ENCODE measurements at places on chromosomes 4 and X.
A peak's percentile ranks its signal among the peaks of the same experiment; 100 is the strongest.

GRCh38 chrX:19643203-19643602, 127.9 kb upstream of the MAP3K15 start:
- DNase-seq: no peak

- no peak for DNase-seq
These were observed 314.3 kb upstream of the CLNK start for GRCh38 chr4:10998846-10999245.

DNA sequence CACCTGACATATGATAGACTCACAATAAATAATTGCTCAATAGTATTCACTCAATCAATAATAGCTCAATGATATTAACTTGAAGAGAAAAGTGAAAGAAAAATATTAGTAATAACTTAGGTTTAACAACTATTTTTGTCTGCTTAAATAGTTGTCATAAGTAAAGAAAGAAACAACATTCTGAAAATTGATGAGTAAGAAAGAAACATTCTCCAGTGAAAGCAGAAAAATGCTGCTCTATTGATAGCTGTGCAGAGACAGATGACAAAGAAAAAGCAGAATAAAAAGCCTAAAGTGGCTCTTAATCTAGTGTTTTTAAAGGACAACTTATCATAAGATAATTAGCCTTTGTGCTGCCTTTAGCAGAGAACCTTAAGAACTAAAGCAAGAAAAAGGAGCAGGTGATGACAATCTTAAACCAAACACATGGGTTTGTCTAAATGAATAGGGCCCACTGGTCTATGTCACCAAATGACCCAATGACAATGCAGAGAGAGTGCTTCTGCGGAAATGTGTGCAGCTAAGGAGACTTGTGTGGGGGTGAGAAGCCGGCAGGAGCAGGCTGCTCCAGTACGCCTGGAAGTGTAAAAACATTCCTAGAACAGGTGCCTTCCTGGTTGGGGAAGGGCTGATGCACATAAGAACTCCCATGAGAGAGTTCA, 13.2 kb downstream of the HS3ST1 start:
- no peak for DNase-seq

GRCh38 chr4:600850-601515, 24.4 kb upstream of the PDE6B start:
- DNase-seq: no peak

- DNase-seq: no peak
These were observed 70.7 kb upstream of the RPS6KA6 start for GRCh38 chrX:84258708-84259107.

DNA sequence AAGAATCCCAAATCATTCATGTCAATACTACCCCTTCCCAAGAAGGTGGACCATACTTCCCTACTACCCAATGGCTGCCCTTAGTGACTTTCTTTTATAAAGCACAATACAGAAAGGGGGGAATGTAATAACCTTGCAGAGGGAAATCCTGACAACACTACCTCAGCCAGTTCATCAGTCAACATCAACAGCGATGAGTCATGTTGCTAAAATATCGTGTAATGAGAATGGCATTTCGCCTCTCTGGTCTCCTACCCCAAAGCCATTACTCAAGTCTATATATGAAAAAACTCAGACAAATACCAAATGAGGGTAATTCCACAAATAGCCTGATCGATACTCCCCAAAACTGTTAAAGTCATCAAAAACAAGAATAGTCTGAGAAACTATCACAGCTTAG, 3.3 kb upstream of the MAGEA8 start:
- no peak for DNase-seq

DNA sequence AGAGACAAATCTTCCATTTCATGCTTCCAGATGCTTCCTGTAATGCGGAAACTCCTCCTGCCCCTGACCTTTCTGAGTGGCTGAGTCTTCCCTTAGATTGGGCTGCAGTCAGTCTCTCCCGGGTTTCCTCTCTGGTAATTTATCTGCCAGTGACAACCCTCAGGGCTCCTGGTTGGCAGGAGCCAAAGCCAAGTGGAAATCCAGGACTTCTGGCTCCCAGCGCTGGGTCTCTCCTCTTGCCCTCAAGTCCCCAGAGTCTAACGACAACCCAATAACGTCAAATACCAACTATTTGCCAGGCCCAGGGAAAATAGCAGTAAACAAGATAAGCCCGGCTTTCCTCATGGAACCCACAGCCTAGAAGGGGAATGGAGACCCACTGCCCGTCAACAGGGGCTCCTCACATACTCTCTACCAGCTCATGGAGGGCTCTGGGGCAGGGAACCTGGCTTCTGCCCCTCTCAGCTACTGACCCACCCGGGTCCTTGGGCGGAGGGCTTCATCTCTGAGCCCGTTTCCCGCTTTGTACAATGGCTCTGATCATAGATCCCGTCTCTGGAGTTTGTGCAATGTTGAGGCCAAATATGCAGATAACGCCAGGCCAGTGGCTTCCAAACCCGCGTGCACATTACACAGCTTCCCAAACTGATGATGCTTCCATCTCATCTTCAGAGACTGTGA, 1.1 kb upstream of the TBC1D14 start:
- no peak for DNase-seq

- no peak for DNase-seq
These were observed 45.5 kb upstream of the RBPJ start for GRCh38 chr4:26275281-26275680.

- DNase-seq: peak; percentile 47
These were observed 145.4 kb downstream of the STIM2 start for GRCh38 chr4:27005905-27006590.

GRCh38 chr4:53659112-53659511, 67.8 kb upstream of the LNX1 start:
- peak; percentile 29 for DNase-seq

- no peak for DNase-seq
These were observed 71.3 kb downstream of the LRBA start for GRCh38 chr4:150943818-150944217.

- no peak for DNase-seq
These were observed 12.7 kb upstream of the SPCS3 start for GRCh38 chr4:176306837-176307665.

- no peak for DNase-seq
These were observed 108.8 kb downstream of the ZNF827 start for GRCh38 chr4:145829629-145830395.

DNA sequence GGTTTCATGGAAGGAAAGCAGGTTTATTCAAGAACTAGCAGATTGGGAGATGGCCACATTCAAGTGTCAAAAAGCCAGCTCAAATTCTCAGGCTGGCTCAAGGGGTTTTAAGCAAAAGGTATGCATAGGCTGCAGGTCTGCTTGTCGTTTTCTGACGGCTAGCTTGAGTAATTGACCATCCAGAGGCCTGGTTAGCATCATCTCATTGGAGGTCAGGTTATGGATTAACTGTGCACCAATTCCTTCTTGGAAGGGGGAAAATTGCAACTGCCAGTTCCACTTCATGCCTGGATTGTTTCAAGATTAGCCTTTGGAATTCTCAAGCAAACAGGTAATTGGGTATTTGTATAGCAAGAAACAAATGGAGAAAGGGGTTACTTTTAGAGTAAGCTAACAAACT, 62.1 kb downstream of the FUNDC1 start:
- no peak for DNase-seq

DNA sequence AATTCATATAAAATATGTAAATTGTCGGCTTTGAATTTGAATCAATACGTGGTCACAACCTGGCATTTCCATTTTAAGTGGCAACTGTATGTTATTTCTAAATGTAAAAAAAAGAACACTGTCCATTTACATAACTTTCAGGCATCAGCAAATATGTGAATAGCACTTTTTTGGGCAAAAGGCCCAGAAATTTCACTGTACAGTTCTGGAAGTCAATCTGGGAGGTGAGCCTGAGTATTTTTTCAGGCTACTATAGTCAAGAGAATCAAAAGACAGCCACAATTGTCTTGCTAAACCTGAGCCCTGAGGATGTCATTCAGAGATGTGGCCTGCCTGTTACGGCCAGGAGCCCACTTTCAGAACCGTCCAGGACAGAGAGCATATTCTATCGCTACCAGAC, 543.9 kb upstream of the MAGEB2 start:
- DNase-seq: peak; percentile 19

DNA sequence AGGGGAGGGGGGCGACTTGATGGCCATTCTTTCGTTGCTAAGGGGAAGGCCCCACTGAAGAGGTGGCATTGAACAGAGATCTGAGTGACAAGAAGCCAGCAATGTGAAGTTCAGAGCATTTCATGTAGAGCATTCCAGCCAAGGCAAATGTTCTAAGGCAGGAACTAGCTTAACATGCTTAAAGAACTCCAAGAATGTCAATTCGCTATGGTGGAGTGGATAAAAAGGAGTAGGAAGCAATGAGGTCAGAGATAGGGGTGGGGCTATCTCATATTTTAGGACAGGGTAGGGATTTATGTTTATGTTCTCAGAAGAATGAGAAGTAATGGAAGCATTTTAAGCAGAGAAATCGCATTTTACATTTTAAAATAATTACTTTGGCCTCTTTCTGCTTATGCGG, 130.9 kb downstream of the TTC29 start:
- no peak for DNase-seq

DNA sequence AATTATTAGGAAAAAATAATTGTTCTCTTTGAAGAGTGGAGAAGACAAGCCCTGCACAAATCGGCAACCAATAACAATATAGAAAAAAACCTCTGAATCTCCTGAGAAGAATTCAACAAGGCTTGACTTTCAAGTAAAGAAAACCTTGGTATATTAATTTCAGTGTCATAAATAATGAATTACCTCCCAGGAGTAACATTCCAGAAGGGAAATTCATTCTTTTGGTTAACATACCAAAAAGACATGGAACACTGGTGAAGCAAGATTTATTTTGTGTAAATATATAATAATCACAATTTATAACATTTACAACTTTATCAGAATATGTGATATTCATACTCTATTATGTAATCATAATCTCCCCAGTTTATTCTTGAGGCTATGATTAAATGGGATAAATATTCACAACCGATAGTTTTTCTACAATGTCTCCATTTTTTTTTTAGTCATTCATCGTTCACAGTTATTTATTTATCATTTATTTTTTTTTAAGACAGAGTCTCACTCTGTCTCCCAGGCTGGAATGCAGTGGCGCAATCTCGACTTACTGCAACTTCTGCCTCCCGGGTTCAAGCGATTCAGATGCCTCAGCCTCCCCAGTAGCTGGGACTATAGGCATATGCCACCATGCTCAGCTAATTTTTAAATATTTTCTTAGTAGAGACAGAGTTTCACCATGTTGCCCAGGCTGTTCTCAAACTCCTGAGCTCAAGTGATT, 53.0 kb upstream of the RPS6KA6 start:
- DNase-seq: no peak

- no peak for DNase-seq
These were observed 62.3 kb upstream of the SHOX start for GRCh38 chrX:568311-568710.

DNA sequence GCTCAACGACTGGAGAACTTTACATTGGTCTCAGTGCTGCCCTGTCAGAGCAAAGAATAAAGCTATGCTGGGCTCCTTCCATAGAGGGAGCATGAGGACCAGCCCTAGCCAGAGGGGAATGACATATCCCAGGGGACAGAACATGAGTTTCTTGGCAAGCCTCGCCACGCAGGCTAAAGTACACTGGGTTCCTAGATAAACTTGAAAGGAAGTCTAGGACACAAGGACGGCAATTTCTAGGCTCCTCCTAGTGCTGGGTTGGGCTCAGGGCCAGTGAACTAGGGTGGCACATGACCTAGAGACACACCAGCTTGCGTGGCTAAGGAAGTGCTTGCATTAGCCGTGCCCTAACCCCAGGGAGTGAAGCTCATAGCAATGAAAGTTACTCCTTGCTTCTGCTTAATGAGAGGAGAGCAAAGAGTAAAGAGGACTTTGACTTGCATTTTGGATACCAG, 141.0 kb downstream of the MAB21L2 start:
- peak; percentile 94 for DNase-seq

GRCh38 chr4:82044141-82044993, 329.4 kb downstream of the HNRNPD start:
- peak; percentile 36 for DNase-seq

DNA sequence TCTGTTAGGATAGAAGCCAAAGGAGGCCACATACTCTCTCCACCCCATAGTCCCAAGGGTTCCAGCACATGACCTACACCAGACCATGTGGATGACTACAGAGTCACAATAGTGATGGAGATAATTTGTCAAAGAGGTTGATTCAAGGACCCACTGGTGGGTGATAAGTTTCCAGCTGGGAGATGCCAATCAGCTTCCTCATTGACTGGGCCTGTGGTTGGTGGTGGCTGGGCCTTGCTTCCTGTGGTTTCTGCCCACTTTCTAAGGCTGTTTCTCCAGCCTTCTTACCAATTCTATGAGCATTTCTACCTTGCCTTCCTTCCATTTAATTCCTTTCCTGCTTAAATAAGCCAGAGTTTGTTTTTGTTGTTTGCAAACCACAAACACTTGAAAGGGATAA, 95.5 kb upstream of the CPEB2 start:
- DNase-seq: no peak

DNA sequence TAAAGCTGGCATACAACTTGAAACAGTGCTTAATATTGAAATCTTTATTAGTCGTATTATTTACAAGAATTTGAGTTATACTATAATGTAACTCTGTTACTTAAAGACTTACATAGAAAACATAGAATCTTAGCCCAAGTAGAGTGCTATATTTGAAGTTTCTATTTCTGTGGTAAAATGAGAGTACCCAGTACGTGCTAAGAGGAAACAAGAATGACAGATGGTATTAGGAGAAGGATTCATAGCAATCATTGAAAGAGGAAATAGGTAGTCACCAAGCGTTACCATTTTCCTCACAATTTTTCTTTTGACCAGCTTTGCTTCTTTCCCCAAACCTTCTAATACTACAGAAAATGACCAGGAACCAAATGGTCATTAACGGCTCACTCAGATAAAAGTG, 412.1 kb upstream of the GRIA3 start:
- DNase-seq: no peak

- no peak for DNase-seq
These were observed 21.7 kb downstream of the LETM1 start for GRCh38 chr4:1834047-1834775.

Data from fibroblast of gingiva (primary cell).